ENCODE measurements at places on chromosomes 6 and 20.

- no peak for DNase-seq
Observed at GRCh38 chr20:36063916-36064657, 90.5 kb upstream of the EPB41L1 start.

DNA sequence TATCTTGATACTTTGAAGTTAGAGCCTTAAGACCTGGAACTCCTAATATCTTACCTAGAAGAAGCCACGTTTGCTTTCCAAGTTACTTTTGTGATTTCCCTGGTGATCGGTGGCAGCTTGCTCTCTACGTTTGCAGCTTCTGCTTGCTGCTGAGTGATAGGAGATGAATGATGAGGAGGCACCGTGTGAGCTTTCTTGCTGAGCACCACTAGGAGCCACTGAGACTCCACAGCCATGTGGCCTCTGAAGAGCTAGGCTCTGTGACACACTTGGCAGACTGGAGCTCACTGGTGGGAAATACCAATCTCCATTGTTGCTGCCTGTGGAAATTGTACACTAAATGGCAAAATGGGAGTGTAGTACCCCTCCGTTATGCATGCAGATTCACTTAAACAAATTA, 161.8 kb downstream of the IBTK start:
- no peak for DNase-seq

DNA sequence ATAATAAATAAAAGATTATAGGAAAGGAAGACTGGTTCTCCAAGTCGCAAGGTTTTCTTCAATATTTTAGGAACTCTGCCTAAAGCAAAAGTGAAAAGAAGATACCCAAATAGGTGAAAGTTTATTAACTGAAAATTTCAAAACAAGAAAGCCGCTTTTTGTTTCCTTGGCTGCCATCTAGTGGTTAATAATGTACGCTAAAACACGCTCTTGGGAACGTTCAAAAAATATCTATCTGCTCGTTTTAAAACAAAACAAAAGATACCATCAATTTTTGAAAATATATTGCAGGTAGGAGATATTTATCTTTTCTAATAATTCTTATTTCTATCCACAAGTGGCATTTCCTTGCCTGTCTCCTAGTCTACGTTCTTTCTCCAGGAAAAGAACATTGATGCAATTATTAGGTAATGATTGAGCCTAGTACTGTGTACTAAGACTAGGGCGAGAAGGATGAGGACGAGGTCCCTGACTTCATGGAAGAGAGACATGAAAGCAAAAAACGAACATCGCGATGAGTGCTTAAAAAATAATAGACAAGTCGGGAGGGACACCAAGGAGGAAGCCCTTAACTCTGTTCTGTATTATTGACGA, 97.2 kb downstream of the SPTLC3 start:
- no peak for DNase-seq

DNA sequence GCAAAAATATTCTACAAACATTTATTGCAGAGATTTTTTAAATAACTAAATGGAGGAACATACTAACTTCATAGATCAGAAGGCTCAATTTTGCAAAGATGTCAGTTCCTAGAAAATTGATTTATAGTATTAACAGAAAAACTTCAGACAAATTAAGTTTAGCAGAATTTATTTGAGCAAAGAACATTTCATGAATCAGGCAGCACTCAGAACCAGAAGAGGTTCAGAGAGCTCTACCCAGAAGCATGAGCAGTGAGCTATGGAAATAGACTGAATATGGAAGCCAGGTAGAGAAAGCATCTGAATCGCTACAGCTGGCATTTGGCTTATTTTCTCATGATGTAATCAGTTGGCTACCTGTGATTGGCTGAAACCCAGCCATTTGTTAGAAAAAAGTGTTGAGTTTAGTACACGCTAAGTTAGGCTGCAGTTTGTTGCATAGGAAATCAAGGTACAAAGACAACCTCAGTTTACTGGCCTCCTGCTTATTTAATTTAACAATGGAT, 174.5 kb upstream of the TAB2 start:
- DNase-seq, result no peak

GRCh38 chr6:26328265-26328844, 36.6 kb upstream of the BTN3A2 start:
- no peak for DNase-seq

All from stimulated activated CD4-positive, alpha-beta T cell treated with anti-CD3 and anti-CD28 coated beads, TNF-alpha, amount 100 ng/mL, for 4 hours (primary cell).